Spleen (tissue), 13 donors: ENCODE measurements at places on chromosomes 4 and X. TPM values are rescaled to one million over a fixed set of nuclear protein-coding genes. Genes with fewer than 3 reads are reported as not detected.

Gene PRR32
- total RNA-seq: not detected

Gene FAM47A
- not detected for total RNA-seq

Gene CENPVL2
- total RNA-seq: not detected

Gene ZNF157
- 0.46 TPM for total RNA-seq

Gene GYPE
- total RNA-seq: 3.5 TPM

Gene SHROOM4
- 2.3 TPM for total RNA-seq

Gene PI4K2B
- total RNA-seq: 17.4 TPM

Gene MAGEC2
- total RNA-seq: not detected

Gene HMGN5
- total RNA-seq: 4.1 TPM

Gene USP17L21
- not detected for total RNA-seq

Gene CT45A3
- not detected for total RNA-seq

Gene TLR2
- 56.1 TPM for total RNA-seq

Gene UGT2A1
- not detected for total RNA-seq

Gene PCSK1N
- total RNA-seq: not detected

Gene VMA21
- total RNA-seq: 21.0 TPM

Gene TRIM60
- total RNA-seq: not detected

Gene ZFP92
- 1.9 TPM for total RNA-seq

Gene F8A2
- total RNA-seq: not detected

Gene SORBS2
- total RNA-seq: 127 TPM
